Amniotic epithelial cell (primary cell): ENCODE measurements at places on chromosomes 6 and 20.

- no peak for DNase-seq
Measured at GRCh38 chr6:18667612-18668011, 280.5 kb downstream of the RNF144B start.

DNA sequence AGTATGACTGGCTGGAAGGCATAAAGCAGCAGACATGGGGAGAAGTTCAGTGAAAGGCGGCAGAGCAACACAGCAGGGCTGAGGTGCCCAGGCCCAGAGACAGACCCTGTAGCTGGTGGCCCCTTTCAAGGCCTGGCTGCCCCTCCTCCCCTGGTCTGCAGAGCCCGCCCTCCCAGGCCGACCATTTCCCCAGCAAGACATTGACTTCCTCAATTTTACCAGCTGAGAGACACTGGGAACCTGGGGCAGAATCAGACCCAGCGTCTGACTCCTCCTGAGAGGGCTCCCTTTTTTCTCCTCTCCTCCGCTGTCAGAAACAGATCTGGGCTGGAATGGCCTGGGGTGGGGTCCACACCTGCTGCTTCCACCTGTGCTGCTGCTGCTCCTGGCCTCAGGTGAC is at the start of gene TREML4:
Gene TREML4 (plus strand): TSS at position 254 of the 400 bp plus-strand sequence. CDS start 79 bp downstream, at position 333.
- DNase-seq = no peak

GRCh38 chr6:98986071-98986615 is 38.4 kb upstream of the FBXL4 start:
- no peak for DNase-seq

DNA sequence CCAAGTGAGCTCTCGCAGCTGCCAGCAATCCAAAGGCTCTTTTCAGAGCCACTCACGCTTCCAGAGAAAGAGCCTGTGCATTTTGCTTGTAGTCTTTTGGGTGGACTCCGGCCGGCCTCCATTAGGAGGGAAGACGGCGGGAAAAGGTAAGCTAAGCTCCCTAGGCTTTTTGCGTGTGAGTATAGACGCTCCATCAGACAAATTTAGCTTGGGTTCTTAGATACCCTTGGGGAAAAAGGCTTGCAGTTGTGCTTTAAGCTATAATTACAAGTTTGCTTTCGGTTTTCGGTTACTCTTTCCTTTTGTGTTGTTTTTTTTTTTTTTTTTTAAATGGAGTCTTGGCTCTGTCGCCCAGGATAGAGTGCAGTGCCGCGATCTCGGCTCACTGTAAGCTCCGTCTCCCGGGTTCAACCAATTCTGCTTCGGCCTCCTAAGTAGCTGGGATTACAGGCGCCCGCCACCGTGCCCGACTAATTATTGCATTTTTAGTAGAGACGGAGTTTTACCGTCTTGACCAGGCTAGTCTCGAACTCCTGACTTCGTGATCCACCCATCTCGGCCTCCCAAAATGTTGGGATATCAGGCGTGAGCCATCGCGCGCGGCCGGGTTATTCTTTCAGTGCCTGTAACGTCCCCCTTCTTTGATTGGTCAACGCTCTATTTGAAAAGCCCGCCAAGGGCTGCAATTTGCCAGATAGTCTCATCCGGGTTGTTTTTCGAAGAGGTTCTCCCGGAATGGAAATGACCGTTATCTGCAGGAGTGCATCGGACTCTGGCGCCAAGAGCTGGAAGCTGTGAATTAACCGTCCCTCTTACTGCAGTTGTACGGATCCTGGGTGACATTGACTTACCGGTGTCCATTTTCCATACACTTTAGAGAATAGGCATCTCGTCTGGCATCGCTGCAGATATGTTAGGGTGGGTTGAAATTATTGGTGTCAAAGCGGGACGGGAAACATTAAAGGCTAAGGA is 18.1 kb downstream of the OR2B2 start:
- peak; percentile 95 for DNase-seq

GRCh38 chr20:64077876-64078551 is 1.3 kb downstream of the RGS19 start:
- DNase-seq = no peak

DNA sequence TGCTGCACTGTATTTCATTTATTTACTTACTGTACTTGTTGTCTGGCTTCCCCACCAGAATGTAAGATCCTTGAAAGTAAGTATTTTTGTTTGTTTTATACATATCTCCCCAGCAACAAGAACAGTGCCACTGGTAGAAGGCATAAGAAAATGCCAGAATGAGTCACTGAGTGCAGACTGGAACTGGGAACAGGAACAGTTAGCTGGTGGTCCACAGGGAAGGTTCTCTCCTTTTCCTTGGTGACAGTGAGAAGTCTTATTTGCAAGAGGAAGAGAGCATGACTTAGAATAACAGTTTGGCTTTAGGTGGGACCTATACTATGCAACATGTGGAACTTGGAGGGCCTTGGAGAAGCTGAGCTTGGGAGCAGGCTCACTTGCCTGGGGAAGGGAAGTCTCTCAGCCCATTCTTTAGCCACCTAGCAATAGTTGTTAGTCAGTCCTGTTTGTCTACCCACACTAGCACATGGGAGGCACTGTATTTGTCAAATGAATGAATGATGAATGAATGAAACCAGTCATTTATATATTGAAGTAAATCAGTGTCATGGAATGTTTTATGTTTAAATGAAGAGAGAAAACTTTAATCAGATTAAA is 203.5 kb downstream of the KCNQ5 start:
- DNase-seq = peak; percentile 76

GRCh38 chr6:7615611-7616383 is 25.8 kb downstream of the SNRNP48 start:
- peak; percentile 62 for DNase-seq

GRCh38 chr6:150220634-150221551 is 78.0 kb downstream of the PPP1R14C start:
- DNase-seq = no peak

GRCh38 chr6:42251500-42251899 is 33.8 kb upstream of the MRPS10 start:
- DNase-seq = peak; percentile 8

DNA sequence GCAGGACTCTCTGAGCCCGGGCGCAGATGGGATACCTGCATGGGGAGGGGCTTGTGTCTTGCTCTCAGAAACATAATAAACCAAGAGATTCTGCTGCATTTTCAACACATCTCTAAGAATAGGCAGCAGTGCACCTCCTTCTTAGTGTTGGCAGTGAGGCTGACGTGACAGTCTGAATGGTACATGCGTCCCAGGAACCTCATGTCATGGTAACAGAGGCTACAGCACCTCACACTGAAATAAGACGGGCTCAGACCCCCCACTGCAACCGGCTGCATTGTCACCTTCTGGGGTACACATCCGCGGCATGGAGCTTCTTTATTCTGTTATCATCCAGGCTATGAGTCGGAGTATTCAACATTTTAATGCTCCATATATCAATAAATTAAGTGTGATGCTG is 397.3 kb upstream of the AGPAT4 start:
- no peak for DNase-seq

DNA sequence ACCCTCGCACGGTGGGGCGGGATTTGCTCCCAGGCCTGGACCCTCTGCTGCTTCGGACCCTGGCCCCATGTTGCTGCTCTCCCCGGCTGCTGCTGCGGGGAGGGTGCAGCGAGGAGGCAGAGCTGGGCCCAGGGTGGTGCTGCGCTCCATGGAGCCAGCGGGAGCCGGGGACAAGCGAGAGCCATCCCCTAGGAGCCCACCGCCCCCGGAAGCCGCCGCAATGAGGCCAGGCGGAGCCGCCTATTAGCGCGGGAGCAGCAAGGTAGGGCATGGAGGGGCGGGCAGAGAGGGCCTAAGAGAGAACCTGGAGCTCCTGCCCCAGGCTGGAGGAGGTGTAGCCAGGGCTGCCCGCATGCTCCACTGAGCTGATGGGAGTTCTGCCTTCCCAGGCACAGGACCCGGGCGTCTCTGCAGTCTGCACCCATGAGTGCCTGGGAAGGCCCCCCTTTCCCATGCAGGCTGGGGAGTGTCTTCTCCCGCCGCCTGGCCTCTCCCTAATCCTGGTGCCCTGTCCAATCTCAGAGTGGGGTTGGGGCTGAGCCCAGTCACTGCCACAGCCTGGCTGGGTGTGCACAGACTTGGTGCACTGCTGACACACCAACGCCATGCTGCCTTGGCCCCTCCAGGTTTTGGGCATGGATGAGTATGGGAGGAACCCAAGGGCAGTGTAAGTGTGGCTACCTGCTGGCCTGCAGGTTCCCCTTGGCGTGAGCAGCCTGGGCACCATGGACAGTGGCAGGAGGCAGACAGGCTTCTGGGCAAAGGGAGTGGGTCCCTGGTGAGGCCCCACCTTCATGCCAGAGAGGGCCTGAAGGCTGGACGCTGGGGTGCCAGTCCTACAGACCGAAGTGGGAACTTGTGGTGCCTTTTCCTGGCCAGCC is 360.6 kb upstream of the MAP3K7 start:
- no peak for DNase-seq

DNA sequence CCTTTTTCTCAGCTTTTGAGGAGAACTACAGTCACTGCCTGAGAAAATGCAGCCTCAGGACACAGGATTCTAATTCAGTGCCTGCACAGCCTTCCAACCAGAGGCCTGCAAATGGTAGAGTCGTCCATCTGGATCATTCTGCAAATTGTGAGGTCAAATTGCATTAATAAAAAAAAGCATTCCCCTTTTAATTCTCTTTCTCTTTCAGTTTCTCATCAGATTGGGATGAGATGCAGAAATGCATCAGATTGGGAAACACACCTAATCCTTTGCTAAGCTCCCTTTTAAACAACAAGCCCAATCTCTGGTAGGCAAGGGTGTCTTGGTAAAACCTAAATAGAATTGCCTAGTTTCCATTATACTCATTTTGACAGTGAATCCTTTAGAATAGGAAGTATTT is 838.8 kb downstream of the MAFB start:
- no peak for DNase-seq

GRCh38 chr6:159535656-159536350 is 157.2 kb downstream of the SOD2 start:
- no peak for DNase-seq

- no peak for DNase-seq
Measured at GRCh38 chr20:15251171-15251570, 913.8 kb upstream of the FLRT3 start.

- DNase-seq = no peak
Measured at GRCh38 chr20:6339176-6339575, 216.3 kb upstream of the FERMT1 start.

DNA sequence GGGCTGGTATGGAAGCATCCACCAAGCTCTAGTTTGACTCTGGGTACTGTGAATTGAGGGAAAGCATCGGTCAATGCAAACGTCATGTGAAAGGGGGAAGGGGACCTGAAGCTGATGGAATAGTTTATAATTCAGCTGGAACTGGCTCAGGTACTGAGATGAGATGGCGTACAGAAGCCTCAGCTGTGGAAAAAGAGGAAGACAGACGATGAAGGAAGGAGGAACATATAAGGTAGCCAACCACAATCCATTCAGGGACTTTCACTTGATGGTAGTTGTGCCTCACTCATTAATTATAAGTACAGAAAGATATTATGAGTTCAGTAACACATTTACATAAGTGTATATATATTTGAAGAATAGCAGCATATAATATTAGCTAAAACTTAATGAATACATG is 2.7 kb downstream of the CALHM5 start:
- DNase-seq = no peak

GRCh38 chr6:157556671-157557430 is 175.9 kb downstream of the ZDHHC14 start:
- no peak for DNase-seq

GRCh38 chr6:38651121-38651784 is 11.5 kb upstream of the BTBD9 start:
- DNase-seq = peak; percentile 20

DNA sequence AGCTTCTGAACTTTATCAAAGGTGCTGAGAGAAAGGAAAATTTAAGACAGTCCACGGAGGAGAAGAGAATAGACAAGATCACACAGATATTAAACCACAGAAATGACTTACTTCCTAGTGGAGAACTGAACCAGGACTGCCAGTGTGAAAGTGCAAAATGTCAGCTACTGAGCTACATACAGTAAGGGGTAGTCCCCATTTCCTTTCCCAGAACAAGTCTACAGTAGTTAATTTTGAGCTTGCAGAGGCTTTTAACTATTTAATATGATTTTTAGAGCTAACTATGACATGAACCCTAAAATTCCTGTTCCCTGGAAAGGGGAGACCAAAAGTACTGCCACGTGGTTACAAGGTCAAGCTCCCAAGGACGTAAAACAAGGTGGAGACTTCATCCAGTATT is 45.1 kb downstream of the CEP85L start:
- DNase-seq = no peak

DNA sequence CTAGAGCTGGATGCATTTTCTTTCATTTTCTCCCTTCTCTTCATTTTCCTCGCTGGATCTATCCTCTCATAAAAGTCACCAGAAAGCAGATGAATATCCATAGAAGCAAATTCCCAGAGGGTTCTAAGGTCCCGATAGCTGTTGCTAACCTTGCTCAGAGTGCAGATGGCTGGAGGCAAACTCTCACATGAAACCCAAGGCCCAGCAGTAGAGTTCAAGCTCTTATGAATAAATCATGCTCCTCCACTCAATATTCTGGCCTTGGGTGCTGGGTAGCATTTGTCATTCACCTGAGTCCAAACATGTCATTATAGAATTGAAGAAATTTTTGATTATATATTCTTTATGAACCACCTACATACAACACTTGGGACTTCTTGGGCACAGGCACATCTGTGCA is 539.7 kb upstream of the MARCKS start:
- DNase-seq = no peak

DNA sequence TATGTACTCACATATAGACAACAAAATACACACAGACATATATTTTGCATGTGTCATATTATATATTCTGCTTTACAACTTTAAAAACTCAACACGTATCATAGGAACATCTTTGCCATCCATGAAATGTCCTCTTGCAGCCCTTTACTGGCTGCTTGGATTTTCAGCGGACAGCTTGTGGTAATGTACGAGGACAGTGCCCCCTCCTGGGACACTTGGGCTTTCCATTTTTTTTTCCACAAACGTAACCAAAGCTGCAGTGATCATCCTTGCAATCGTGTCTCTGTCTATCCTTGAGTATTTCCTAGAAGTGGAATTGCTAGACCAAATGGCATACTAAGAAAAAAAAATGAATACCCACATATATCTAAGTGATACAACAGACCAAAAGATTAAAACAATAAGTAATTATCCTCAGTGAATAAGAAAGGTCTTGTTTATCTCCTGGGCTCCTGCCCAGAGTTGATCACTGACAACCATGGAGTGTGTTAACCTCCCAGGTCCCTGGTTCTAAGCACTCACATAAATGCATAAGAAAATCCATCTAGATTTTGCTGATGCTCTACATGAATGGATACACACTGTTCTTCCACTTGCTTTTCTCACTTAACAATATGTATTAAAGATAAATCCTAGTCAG is 18.1 kb downstream of the BPI start:
- DNase-seq = peak; percentile 60

- DNase-seq = no peak
Measured at GRCh38 chr6:48475275-48475674, 364.3 kb upstream of the PTCHD4 start.

GRCh38 chr6:126033696-126034095 is 47.4 kb downstream of the TRMT11 start:
- peak; percentile 88 for DNase-seq

DNA sequence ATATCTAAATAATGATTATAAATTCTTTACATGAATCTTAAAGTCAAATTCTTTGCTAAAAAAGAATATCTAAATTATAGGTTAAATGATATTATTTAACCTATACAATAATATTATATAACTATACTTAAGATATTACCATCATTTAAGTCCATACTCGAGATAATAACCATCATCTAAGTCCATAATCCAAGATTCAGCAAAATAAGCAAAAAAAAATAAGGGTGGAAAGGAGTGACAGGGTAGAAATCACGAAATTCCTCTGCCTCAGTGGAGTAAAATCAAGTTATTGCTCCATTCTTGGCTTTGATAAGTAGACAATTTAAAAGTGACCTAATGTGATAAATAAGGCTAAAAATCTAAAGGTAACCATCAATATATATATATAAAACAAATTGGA is 9.7 kb downstream of the IL17A start:
- DNase-seq = no peak
